COLO829 (cell line): ENCODE measurements at places on chromosomes 1 and 21.

DNA sequence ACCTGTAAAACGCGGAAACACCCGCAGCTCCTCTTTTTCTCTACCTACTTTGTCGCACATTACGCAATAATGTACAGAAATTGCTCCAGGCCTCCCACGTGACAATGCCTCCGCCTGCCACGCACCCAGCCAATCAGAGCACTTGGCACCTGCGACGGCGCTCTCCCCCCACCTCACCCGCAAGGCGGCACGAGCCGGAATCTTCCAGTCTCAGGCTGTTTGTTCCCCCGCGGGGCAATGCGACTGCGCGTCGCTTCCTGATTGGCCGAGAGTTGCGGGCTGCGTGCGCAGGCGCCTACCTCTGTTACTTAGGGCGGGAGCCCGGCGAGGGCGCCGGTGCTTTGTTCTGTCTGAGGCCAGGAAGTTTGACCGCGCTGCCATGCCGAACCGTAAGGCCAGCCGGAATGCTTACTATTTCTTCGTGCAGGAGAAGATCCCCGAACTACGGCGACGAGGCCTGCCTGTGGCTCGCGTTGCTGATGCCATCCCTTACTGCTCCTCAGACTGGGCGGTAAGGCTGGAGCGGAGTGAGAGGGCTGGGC is at the start of gene MAEL:
Gene MAEL, plus strand, starts transcription at position 307 of the 542 bp plus-strand sequence. Its CDS starts 73 bp downstream, at position 380.
- DNase-seq, result no peak

GRCh38 chr1:174894117-174894762 is 105.5 kb upstream of the CACYBP start:
- DNase-seq, result no peak

GRCh38 chr1:67793562-67793961 is 39.7 kb downstream of the GNG12 start:
- DNase-seq, result no peak

- no peak for DNase-seq
Measured at GRCh38 chr1:169491845-169492281, 6.1 kb upstream of the SLC19A2 start.
